Activated CD4-positive, alpha-beta T cell treated with anti-CD3 and anti-CD28 coated beads, Interleukin-10, Interleukin-2, amounts not matched to agents 100 ng/mL and 50 ng/mL, durations not matched to agents 16 hours and 8 hours (primary cell): ENCODE measurements at places on chromosomes 1 and 21.

DNA sequence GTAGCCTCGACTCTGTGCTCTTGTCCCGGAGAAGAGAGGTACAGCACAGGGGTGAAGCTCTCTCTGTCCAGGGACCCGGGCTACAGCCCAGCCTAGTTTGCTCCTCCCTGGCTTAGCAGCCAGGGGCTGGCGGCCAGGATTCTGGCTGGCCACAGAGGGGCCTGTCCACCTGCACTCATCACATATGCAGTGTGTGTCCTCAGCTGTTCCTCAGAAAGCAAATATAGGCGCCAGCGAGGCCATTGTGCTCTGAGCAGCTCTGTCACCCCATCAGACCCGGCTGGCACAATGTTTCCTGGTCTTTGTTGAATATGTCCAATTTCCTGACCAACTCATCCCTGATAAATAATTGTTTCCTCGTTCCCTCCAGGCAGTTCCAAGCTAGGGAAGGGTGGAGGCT is 28.5 kb downstream of the KCND3 start:
- DNase-seq = no peak

GRCh38 chr1:174964972-174965361 is 34.8 kb upstream of the CACYBP start:
- peak; percentile 11 for DNase-seq

GRCh38 chr1:109532365-109533136 is 7.1 kb upstream of the GPR61 start:
- peak; percentile 91 for DNase-seq

DNA sequence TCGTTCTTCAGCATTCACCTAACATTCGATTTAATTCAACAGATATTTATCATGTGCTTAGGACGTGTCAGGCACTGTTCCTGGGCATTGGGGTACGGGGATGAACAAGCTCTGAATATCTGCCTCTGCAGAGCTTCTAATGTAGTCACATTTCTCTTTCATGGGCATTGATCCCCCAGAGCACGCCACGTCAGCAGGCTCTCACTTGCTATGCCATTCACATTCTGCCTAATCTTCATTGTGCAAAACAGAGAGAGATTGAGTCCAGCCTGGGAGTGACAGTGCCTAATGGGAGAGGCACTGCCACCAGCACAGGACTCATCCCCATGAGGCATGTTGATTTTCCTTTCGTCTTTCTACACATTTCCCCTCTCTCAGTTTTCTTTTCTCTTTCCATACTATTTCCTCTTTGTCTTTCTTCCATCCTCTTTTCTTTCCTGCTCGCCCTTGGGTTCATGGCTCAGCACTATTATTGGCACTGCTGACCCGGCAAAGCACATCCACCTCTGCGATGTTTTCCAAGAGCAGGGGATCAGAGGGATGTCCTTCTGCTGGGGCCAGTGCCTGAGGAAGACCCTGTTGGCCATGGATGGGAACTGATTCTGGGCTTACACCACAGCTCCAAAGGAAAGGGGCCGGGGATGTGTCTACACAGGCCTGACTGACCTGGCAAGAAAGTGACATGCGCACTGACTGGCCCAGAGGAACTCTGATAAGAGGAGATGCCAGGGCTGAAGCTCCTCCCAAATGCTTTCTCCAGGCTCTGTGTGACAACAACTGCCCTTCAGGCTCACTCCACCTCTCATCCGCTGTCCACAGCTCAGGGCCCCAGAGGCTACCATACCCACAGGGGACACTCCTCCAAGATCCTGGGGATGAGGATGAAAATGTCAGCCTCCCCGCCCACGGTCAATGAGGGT is 195.9 kb downstream of the TOMM20 start:
- DNase-seq = no peak

- DNase-seq = no peak
These were observed 108.2 kb upstream of the TMPRSS2 start for GRCh38 chr21:41616031-41616591.

DNA sequence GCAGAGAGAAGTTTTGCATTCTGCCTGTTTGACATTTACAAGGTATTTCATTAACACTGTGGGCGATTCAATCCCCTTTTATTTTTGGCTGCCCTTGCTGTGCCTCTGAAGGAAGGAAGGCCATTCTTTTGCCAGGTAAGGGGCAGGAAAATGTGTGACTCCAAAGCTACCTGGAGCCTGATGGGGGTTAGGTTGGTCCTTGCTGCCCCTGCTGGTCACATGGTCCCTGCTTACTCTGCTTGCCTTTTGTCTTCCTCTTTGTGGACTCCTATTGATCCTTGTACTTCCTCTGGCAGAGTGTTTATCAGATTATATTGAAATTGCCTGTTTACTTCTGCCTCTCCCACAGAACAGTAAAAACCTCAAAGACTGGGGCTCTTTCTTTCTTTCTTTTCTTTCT is 65.7 kb downstream of the ST6GALNAC3 start:
- no peak for DNase-seq

- no peak for DNase-seq
These were observed 40.3 kb upstream of the RUNX3 start for GRCh38 chr1:24970399-24970753.

DNA sequence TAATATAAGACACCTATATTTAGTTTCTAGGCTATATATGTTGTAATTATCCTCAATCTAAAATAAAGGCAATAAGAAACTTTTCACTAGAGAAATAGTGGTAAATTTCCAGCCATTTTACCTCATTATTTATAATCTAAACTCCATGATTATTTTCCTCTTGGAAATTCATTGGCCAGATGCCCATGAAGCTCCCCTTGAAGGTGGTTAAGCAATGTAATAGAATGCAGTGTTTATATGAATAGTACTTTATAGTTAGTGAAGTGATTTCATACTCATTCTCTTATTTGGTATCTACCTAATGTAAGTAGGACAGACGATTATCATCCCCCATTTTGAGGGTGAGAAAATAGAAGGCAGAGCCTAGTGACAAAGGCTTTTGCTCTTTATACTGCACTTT is 26.5 kb downstream of the NFYC start:
- no peak for DNase-seq

- DNase-seq = no peak
These were observed 2.8 kb upstream of the FAM131C start for GRCh38 chr1:16076031-16076864.

DNA sequence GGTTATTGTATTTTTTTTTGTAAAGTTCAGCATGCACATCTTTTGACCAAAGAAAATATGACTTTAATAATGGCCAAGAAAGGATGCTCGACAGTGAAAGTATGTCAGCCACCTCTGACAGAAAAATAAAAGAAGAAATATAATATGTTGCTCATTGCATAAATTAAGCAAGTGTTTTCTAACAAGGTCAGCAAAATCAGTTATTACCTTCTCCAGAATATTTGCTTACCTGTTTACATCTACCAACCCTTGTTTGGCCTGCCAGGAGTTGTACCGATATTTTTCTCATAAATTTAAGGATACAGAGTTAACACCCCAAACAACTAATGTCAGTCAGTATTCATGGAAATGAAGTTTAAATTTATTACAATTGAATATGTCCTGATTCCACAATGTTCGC is 685.4 kb downstream of the PLA2G4A start:
- no peak for DNase-seq

GRCh38 chr21:27649762-27650161 is 682.9 kb upstream of the ADAMTS5 start:
- DNase-seq = no peak

GRCh38 chr21:26570203-26570602 is 2.9 kb downstream of the CYYR1 start:
- no peak for DNase-seq

GRCh38 chr1:216702170-216702569 is 21.1 kb downstream of the ESRRG start:
- no peak for DNase-seq

- no peak for DNase-seq
These were observed 186.5 kb upstream of the CTTNBP2NL start for GRCh38 chr1:112209493-112209892.

DNA sequence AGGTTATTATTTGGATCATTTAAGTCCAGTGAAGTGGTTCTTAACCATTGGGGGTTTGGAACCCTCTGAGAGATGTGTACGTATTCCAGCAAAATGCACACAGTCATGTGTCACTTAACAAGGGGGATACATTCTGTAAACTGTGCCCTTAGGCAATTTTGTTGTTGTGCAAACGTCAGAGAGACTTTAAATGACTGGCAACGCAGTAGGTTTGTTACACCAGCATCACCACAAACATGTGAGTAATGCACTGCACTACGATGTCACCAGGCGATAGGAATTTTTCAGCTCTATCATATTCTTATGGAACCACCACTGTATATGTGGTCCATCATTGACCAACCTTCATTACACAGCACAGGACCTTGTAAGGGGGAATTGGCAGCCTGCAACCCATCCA is 11.9 kb downstream of the AHCYL1 start:
- DNase-seq = no peak
